ENCODE measurements at places on chromosomes 16 and 17.
A peak's percentile ranks its signal among the peaks of the same experiment; 100 is the strongest.

GRCh38 chr17:1865252-1866037 lies 35.6 kb downstream of the RPA1 start:
- DNase-seq, result peak; percentile 34

DNA sequence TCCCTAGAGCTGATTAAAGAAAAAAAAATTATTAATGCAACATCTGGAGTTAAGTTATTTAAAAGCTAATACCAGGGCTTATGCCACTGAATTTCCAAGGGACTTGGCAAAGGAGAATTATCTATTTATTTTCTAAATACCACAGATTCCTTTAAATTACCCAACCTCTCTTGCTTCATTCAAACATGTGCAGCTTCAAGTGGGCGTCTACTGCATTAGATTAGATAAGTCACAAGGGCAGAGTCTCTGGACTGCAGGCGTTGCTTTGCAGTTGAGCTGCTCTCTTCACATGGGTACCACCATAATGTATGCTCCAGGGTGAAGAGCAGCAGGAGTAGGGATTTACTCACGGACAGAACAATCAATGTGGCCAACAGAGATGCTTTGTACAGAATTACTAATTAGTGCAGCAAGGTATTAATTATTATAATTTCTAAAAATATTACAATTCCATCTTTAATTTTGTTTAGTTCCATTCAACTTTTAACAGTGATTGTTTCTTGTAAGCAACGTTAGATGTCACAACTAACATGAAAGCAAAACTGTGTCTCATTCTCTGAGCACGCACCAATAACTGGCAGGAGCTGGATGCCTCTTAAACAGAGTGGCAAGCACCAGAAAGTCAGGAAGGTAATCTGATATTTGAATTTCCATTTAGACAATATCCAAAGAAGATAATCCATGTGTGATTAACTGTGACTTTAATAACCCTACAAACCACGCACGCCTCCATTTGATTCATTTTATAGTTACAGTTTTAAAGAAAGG lies 214.2 kb downstream of the STX8 start:
- peak; percentile 82 for DNase-seq

GRCh38 chr17:60451071-60451470 lies 28.8 kb downstream of the CHCT1 start:
- DNase-seq, result no peak

DNA sequence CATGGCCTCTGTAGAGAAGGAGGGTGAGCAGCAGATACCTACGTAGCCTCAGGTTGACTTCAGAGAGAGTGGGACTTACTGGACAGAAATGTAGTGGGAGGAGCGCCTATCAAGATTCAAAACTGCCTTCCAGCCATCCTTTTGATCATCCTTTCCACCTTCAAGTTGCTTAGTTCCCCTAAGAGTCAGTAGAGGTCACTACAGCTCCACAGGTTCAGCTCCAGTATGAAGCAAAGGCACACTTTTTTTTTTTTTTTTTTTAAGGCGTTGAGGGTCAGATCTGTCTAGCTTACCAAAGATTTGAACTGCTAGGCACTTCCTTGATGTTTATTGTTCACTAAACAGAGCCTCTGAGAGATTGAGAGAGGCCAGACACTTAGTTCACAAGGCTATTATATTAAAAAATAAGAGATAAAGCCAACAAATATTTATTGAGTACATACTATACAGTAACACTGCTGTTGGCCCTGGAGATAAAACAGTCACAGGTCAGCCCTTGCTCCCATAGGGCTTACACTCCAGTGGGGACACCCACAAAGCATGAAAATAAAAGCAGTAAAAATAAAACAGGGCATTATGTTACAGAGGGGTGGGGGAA lies 3.1 kb downstream of the RNF227 start:
- peak; percentile 76 for DNase-seq

GRCh38 chr17:19418251-19418992 lies 7.4 kb downstream of the RNF112 start:
- DNase-seq, result peak; percentile 27

DNA sequence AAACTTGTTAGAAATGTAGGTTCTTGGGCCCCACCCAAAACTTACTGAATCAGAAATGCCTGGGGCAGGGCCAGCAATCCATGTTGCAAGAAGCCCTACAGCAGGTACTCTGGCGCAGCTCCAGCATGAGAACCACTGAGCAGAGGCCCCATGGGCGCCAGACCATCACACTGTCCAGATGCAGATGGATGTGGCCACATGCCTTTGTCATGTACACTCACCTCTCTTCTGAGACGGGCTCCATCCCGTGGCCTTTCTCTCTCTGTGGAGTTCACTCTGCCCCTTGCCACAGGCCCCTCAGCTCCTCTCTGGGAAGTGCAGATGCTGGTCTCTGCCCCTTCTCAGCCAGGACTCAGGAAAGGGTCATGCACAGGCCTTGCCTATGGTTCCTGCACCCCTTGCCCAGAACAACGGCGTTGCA lies 2.3 kb upstream of the CCNF start:
- no peak for DNase-seq

GRCh38 chr17:40697297-40697696 lies 6.3 kb downstream of the KRT24 start:
- DNase-seq, result no peak

DNA sequence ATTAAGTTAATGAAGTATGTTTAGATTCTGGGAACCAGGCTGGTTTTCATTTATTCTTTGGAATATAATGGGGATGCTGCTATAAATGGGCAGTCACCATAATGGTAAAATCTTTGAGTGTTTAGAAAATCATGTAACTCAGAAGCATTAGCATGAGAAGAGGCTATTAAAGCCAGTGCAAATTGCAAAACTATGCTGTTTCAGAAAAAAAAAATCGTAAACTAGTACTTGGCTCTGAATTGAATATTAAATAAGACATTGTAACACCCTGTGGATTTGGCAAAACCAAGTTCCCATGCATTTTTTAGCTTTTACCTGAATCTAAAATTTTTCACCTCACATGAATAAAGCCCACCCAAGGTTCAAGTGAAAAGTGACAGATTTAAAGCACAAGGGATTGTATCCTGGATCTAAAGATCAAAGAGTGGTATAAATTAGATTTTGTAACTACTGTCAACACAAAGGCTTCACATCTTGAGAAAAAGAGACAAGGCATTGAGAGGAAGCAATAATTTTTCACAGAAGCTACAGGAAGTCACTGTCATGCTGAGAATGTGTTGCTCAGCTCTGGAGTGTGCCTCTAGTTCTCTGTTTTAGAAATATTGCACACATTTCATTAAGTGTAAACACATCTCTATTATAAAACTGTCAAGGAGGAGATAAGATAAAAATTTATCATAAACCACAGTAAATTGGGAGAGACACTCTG lies 142.2 kb downstream of the ABCA8 start:
- DNase-seq, result peak; percentile 11

DNA sequence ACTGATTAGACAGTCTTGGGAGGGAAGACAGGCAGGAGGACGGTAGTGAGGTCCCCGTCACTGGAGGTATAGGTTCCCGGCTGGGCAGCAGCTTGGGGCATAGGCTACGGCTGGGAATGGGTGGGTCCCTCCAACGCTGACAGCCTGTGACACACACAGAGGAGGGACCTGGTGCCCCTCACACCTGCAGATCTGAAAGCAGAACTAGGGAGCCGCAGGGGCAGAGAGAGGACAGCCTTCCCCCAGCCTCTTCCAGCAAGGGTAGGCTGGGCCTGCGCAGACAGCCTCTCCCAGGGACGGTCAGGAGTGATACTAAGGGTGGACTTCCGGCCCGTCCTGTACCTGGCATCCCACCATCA lies 2.0 kb downstream of the P2RX1 start:
- no peak for DNase-seq

GRCh38 chr17:66272811-66273585 lies 29.4 kb upstream of the PRKCA start:
- peak; percentile 85 for DNase-seq

- no peak for DNase-seq
Measured at GRCh38 chr17:72397687-72398086, 276.9 kb downstream of the SOX9 start.

DNA sequence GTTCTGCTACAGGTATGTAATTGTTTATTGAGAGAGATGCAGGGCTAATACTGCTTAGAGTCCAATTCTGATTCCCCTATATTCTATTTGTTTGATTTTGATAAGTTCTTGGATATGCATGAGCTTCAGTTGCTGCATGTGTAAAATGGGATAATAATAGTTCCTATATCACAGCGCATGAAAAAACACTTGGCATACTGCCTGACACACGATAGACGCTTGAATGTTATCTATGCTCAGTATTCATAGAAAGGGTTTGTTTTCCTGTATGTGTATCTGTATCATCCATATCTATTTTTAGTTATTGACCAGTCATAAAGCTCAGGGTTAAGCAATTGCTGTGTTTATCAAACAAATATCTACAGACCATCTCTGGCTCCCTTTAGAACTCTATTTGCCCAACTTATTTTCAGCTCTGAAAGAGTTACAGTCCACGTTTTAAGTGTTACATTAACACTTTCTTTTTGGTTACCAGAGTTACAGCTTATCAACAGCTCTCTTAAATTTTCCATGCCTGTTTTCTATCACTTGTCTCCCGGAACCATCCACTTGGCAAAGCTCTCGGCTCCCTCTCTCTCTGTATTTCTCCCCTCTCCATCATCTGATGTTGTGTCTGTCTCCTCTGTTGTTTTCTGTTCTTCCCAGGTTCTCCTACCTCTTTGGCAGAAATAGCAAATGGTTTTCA lies 334.8 kb downstream of the CBLN1 start:
- no peak for DNase-seq

DNA sequence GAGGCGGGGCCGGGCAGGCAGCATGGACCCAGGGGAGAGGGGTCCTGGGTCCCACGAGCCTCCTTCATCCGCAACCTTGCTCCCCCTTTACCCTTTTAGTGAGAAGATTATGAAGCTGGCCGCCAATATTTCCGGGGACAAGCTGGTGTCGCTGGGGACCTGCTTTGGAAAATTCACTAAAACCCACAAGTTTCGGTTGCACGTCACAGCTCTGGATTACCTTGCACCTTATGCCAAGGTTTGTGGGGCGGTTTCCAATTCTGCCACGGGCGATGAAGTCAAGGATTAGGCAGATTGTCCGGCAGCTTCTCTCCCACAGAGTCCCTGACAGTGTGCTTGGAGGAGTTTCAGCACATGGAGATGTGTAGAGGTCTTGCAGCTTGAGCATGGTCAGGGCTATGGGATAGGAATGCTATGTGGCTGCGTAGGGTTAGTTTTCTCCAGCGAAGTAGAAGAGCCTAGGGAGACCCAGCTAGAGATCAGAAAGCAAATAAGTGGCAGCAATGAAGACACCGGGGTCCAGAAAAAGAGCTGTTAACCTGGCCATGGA lies 598 bp downstream of the NIP7 start:
- DNase-seq, result no peak

GRCh38 chr16:89422905-89423630 lies 67.3 kb downstream of the ANKRD11 start:
- peak; percentile 65 for DNase-seq

GRCh38 chr16:72721981-72722380 lies 325.9 kb downstream of the ZFHX3 start:
- DNase-seq, result no peak

GRCh38 chr17:73824321-73824720 lies 180.1 kb upstream of the SDK2 start:
- no peak for DNase-seq

DNA sequence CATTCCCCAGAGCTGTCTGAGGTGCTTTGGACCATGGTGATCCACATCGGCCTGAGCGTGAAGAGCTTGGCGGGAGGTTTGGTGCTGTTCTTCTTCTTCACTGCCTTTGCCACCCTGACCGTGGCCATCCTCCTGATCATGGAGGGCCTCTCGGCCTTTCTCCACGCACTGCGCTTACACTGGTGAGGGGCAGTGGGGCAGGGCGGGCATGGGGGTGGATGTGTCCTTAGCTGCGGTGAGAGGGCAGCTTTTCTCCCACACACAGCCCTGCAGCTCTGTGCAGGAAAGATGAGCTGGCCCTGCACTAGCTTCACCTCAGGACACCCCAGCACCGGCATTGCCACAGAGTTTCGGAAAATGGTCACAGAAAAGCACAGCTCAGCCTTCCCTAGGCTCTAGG lies 21.8 kb upstream of the NAGLU start:
- DNase-seq, result no peak

DNA sequence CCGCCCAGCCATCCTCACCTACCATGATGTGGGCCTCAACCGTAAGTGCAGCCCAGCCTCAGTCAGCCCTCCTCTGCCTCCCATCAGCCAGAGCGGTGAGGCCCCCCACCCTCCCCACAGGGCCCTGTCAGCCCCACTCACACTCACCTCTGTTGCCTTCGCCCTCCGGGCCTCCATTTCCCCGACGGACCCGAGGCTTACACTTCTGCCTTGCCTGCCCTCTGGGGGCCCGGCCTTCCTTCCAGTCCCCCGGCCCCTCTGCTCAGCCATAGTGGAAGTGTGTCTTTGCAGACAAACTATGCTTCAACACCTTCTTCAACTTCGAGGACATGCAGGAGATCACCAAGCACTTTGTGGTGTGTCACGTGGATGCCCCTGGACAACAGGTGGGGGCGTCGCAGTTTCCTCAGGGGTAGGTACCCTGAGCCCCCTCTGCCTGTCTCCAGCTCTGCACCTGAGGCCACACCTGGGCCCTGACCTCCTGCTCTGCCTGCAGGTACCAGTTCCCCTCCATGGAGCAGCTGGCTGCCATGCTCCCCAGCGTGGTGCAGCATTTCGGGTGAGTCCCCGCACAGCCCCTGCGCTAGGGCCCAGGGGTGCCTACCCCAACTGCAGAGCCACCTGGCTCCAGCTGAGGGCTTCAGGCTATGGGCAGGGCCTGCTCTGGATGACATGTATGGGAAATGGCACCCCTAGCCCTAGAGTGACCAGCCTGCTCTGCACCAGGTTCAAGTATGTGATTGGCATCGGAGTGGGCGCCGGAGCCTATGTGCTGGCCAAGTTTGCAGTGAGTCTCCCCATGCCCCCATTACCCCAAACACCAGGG lies 4.1 kb downstream of the NDRG4 start:
- no peak for DNase-seq

- DNase-seq, result peak; percentile 72
Measured at GRCh38 chr17:61837175-61838051, 25.9 kb downstream of the BRIP1 start.

DNA sequence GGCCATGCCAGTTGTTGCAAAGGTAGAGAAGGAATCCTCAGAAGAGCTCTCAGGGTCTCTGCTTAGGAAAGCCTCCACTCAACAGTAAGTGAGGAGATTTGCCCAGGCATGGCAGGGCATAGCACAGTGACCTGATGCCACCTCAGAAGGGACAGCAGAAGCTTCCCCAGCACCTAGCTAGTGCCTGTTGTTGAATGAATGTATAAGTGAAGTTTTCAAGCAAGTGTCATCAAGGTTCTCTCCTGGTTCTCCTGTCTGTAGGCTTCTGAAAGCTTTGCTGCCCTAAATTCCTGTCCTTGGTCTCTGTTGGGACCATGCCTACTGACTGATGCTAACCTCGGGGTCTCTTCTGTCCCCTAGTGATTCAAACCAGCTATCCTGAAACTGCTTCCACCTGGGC lies 114.9 kb upstream of the TBX2 start:
- no peak for DNase-seq
